ENCODE measurements at places on chromosomes 2 and 18.

GRCh38 chr2:142650601-142651000 is 226.9 kb upstream of the KYNU start:
- DNase-seq: no peak

DNA sequence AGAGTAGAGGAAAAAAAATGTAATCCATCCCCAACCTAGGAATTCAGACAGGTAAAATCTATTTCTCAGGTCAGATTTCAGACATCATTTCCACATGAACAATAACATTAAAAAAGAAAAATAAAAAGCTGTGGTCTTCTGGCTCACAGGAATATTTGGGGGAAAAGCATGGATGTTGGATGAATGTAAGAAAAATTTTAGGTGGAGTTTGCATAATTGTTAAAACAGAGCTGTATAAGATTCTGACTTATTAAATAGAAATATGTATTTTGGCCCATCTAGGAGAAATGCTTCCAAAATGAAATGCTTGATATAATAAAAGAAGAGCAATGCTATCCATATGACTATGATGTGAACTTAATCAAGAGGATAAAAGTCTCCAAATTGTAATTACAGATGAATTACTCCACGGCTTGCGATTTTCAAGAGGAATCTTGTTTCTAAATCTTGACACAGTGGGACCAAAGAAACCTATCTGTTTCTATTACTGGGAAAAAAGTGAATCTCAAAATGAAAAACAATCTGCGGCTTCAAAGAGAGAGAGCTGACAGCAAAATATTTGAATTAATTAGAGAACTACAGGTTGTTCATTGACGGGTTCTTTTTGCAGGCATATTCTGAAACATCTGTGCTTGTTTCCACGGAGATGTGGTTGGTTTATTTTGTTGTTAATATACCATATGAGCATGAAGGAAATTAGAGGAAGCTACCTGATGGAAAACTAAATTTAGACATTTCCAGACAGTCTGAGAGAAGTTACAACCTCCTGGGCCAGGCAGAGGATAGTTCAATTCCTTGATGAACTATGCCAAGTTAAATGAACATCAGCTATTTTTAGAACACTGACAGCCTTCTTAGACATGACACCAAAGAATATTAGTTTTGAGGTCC is 468.7 kb downstream of the PID1 start:
- no peak for DNase-seq

DNA sequence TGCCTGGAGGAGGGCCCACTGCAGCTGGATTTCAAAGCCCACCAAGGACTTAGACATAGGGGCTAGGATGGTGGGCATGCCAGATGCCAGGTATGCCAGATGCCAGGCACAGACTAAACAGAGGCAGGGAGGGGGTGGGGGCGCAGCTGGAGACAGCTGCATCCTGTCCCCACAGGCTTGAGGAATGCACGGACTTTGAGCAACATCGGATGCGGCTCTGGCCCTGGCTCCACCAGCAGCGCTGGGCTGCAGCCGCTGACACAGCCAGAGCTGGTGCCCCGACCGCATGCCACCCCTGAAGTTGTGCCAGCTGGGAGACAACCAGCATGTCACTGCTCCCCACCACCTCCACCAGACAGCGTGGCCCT is 39.5 kb downstream of the AQP12A start:
- DNase-seq: no peak

- DNase-seq: no peak
Observed at GRCh38 chr2:54099370-54099769, 16.0 kb upstream of the ACYP2 start.

DNA sequence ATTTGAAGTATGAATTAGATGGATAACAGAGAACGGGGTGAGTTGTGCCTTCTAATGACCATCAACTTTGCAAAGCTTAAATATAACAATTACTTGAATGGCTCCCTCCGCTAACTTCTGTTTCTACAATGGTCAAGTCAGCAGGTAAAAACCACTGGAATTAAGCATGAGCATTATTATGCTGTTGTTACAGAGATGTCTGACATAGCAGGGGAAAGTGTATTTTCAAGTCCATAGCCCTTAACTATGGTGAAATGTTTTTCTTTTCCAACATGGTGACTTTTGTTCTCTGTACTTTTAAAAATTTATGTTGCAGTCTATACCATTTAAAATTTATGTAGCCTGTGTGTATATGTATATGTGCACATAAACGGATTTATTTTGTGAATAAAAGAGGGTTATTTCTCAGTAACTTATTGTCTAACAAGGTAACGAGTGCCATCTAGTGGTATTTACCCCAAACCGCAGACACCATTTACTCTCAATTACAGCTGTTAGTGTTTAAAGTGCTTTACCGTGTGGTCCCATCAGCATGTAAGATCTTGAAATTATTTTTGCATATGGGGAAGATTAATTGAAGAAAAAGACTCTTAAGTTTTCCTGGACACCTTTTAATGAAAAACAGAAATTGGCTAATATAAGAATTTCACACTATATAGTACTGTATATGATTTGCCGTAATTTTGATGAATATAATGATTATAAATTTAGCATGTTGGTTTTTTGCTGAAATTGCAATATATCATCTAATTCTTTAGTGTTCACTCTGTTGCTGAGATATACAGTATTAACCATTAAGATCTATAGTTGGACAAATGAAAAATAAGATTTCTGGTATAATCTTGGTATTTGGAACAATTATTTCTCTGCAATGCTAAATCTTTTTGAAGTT is 78.2 kb downstream of the UBE2E3 start:
- DNase-seq: no peak

- DNase-seq: no peak
Observed at GRCh38 chr18:26134107-26134506, 438 bp downstream of the PSMA8 start.

DNA sequence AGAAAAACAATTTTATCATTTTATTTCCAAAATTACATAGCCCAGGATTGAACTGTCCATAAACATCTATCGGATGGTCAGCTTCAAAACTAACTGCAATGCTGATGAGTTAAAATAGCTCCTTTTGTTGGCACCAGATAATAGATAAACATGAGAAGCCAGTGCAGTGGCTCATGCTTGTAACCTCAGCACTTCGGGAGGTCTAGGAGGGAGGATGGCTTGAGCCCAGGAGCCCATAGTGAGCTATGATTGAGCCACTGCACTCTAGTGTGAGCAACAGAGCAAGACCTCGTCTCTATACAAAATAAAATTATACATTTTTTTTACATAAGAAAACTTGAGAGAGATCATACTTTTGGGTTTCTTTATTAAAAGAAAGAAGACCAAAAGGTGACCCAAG is 34.6 kb upstream of the IMPA2 start:
- peak; percentile 7 for DNase-seq

DNA sequence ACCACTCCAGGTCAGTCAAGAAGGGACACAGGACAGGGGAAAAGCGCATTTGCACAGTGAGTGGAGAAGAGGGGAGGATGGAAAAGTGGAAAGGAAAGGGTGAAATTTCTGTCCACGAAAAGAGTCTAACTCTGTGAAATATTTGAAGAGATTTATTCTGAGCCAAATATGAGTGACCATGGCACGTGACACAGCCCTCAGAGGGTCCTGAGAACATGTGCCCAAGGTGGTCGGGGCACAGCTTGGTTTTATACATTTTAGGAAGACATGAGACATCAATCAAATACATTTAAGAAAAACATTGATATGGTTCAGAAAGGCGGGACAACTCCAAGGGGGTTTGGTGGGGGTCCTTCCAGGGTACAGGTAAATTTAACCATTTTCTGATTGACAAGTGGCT is 111.1 kb downstream of the MYT1L start:
- no peak for DNase-seq

DNA sequence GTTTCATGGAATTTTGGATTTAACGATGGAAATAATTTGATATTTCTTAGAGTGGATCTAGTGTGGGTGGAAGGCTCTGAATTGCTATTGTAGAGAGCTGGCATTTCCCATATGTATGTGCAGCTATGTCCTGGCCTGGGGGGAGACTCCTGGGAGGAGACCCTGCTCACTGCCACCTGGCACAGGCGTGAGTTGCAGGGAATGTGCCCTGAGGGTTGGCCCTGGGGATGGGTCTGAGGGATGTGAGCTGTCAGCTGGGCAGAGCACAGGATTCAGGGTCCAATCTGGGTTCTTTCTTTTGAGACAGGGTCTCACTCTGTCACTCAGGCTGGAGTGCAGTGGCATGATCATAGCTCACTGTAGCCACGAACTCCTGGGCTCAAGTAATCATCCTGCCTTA is 120.2 kb downstream of the CLIP4 start:
- DNase-seq: no peak

GRCh38 chr18:79458131-79458838 is 62.6 kb downstream of the NFATC1 start:
- DNase-seq: no peak

DNA sequence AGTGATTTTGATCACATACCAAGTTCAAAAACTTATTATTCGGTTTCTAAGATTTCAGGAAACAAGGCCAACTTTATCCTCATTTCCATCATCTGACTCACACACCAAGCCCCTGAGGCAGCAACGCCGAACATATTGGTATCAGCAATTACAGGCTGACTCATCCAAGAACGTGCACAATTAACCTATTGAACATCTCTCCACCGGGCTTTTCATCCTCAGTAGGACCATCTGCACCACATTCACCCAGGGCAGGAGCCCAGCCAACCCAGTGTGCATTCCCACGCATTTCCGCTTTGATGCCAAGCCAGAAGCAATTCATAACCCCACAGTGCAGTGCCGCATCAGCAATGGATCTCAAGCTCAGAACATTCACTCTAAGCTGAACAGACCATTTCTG is 52.9 kb downstream of the SCG2 start:
- no peak for DNase-seq

GRCh38 chr2:214560176-214560575 is 149.3 kb downstream of the VWC2L start:
- DNase-seq: no peak

DNA sequence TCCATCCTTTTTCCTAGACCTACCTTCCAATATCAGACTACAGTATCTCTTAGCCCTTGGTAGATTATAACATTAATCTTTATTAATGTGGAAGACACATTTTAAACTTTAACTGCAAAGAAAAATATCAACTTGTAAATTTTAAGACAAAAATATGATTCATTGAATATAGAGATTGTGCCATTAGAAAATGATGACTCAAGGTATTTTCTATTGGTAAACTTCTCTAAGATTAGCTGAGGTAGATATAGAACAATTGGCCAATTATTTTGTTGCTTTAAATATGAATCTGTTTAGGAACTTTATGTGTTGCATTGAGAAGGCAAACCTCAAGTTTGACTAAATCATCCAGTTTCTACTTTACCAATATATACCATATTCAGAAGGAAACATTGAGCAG is 604.7 kb downstream of the CBLN2 start:
- DNase-seq: no peak

- no peak for DNase-seq
Observed at GRCh38 chr2:70508711-70509462, 44.7 kb downstream of the TGFA start.

GRCh38 chr2:42147641-42148274 is 21.4 kb upstream of the EML4 start:
- peak; percentile 22 for DNase-seq

DNA sequence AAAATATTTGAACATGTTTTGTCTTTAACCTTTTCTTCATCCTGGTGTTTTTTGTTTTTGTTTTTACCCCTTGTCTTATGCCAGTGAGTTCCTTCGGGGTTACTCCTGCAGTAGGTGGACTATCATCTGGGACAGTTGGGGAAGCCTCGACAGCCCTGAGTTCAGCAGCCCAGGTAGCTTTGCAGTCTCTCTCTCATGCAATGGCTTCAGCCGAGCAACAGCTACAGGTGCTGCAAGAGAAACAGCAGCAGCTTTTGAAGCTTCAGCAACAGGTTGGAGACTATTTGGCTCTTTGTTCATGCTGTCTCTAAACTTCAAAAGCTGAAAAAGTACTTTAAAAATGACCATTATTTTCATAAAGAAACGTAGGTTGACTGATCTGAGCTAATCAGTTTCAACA is 106.3 kb downstream of the BIRC6 start:
- DNase-seq: no peak

DNA sequence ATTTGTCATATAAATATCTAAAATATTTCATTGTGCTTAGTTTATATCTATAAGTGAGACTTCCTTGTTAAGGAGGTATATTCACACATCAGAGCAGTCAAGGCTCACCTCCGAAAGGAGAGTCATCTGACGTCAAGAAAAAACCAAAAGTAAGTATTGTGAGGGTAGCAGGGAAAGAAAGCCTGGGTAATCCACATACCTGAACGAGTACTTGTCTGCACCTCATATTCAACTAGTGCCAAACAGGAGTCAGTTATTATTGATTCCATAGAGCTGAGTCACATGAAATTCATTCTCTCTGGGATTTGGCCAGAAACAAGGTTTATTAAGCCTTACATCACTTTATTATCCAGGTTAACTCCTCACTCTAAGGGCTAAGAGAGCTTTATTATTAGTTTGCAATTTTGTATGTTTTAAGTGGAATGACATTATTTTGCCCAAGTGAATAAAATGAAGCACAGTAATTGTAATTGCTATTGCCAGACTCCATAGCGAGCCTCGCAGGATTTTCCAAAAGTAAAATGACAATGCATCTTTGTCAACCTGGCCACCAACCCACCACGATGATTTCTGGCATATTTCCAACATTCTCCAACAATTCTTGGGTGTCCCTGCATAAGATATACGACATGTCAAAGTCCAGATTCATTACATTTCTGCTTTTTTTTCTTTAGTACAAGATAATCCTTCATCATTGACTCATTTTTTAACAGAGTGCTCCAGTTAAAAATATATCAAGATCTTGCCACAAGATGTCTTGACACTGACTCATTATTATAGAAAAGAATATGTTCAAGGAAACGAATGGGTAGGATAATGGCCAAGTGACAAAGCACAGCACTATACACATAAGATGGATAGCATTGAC is 1210.4 kb upstream of the ACVR2A start:
- no peak for DNase-seq

- DNase-seq: no peak
Observed at GRCh38 chr2:8378016-8378810, 303.6 kb upstream of the ID2 start.

DNA sequence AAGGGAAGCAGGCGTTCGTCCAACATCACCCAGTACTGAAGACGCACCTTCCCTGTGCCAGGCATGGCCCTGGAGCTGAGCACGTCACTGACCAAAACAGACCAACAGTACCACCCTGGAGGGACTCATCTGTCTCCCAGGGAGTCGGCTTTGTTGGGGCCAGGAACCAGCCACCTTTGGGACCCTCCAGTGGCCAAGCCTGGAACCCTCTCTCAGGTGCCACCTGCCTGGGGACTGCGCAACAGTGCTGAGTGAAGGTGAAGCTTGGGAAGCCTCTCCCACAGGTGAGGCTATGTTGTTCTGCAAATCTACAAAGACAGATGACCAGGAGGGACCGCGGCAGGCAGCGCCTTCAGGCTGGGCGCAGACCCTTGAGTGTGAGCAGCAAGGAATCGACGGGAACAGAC is 91.4 kb upstream of the OTOS start:
- DNase-seq: no peak

GRCh38 chr2:236352761-236353593 is 88.8 kb upstream of the ASB18 start:
- peak; percentile 18 for DNase-seq

GRCh38 chr2:4020153-4020552 is 316.8 kb downstream of the DCDC2C start:
- no peak for DNase-seq
